Activated CD8-positive, alpha-beta T cell treated with anti-CD3 and anti-CD28 coated beads for 36 hours (primary cell): ENCODE measurements at places on chromosomes 6 and 20.
A peak's percentile ranks its signal among the peaks of the same experiment; 100 is the strongest.

DNA sequence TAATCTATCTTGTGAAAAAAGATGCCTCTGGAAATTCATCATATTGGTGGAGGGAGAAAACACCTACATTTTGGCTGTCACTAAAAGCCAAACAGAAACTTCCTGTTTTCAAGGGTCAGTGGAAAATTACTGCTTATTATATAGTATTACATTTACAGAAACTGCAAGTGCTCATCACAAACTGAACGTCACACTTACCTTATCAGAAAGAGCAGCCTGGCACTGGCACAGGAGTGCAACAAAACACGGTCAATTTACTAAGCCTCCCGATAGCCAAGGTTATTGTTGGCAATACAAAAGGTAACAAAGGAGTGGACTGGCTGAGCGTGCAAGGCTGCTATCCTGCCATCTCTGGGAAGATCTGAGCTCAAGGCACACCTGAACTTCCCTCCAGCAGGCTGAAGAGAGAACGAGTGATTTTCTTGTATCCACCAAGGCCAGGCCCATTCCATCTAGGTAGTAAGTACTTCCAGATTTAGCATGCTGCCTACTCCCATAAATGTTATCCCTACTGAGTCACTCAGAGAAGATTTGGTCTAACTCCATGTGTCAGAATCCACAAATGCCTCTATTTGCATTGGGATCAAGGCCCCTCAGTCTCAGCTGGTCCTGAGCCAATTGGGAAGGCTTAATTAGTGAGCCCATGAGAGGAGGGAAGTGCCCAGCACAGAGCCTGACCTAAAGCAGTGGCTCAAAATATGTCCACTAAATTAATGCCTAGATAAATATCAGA is 399.8 kb downstream of the BTBD9 start:
- no peak for DNase-seq

GRCh38 chr6:161001421-161001820 is 9.9 kb downstream of the MAP3K4 start:
- DNase-seq = no peak

DNA sequence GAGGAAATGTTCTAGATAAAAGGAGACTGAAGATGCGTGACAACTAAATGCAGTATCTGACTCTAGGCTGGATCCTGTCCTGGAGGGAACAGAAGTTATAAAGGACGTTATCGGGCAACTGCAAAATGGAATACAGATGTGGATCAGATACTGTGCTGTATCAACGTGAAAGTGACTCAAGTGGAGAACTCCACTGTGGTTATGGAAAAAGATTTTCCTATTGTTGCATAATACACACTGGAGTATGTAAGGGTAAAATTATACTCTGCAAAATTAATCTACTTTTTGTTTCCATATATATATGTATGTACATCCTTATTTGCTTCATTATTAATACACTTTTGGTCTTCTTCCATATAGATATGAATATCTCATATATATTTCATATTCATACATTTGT is 654.0 kb downstream of the QKI start:
- DNase-seq = no peak

GRCh38 chr20:1952737-1953530 is 40.9 kb downstream of the PDYN start:
- no peak for DNase-seq

DNA sequence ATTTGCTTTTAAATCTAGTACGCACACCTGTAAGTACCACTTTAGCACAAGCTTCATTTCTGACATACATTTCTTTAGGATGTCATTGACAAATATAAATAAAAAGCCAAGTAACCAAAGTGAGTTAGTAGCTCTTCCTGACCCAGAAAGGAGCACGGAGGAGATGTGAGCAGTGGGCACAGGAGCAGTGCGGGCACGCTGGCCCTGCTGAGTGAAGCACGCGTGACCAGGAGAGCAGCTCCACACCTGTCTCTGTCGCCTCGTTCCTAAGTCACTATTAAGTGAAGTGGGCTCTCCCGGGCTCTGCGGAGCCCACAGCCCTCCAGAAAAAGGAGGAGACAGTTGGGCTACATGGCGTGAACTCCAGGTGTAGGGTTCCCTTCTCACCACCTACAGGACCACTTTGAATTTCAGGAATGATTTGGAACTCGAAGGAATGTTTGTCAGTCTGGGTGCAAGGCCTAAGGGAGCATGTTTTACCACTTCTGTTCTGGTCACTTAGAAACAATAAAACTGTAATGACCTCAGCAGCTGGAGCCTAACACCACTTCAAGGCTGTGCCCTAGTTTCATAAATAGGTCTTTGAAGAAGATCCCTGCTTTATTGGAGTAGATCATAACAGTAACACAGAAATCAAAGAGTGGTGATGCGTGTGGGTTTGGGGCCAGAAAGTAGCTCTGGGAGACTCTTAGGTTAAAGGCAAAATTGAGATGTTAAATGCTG is 95.9 kb downstream of the FAM120B start:
- no peak for DNase-seq

- DNase-seq = no peak
Observed at GRCh38 chr20:39893003-39893685, 795.9 kb downstream of the MAFB start.

DNA sequence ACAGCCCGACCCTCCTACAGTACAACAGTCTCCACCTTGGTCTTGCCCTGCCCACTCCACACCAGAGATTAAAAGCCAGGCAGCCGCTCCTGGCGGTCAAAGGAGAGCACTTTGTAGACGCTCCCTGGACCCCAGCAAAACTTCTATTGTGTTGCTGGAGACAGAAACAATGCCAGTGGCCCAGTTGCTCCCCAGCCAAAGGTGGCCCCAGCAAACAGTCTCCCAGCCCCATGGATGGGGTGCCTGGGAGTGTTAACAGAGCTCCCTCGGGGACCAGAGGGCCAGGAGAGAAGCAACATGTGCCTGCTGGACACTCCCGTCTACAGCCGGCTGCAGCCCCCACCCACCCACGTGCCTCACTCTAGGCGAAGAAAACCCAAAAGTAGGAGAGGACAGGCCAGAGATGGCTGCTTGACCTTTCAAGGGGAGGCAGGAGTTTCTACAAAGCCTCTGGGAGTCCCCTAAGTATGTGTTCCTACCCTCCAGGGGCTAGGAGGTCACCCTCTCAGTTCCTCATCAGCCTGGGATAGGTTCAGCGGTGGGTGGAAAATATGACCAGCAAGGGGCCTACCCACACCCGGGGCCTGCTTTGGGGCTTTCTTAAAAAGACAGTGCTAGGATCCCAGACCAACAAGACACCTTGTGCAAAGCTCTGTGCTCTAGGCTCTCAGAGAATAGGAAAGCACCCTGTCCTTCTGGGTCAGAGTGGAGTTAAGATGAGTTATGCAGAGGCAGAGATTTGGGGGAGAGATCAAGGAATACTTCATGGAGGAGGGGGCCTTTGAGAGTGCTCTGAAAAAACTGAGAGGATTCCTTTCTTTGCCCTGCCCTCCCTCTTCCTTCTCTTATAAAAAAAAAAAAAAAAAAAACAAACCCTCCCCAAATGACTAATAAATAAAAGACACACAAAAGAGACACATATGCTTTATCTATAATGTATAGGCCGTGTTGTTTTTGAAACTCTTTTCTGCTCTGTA is 19.0 kb upstream of the PREX1 start:
- peak; percentile 95 for DNase-seq

- DNase-seq = no peak
Observed at GRCh38 chr6:37160922-37161778, 8.8 kb upstream of the PIM1 start.

DNA sequence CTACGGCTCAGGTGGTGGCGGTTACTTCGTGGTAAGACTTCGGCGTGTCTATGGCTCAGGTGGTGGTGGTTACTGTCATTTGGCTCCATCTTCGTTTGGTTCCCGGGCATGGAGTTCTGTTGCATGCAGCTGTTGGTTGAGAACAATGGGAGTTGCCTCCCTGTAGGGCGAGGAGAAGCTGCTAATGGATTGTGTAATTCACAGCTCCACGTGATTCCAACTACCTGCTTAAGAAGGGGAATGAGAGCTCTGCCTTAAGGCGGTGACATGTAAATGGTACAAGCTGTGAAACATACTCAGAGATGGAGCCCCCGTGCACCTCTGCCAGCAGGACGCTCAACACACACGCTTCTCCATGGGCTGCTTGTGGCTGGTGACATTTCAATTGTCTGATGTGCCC is 12.4 kb upstream of the DACT2 start:
- DNase-seq = no peak

GRCh38 chr6:158765499-158766068 is 53.6 kb downstream of the EZR start:
- no peak for DNase-seq

DNA sequence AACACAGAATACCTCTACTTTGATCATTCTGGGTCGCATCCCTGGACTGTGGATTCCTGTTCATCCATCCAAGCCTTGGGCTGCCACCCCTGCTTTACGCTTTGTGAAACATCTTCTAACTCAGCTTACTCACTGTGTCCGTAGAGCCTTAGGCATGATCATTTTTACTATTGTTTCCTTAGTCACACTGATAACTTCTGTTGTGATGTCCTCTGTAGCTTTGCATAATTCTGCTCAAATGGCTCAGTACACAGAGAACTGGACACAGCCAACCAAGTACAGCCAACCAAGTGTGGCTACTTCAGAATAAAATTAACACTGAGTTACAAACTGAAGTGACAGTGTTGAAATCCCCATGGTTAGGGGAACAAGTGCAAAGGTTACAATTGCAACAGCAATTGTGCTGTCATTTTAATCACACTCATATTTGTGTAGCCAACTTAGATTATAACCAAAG is 8.6 kb upstream of the FKBP1A start:
- no peak for DNase-seq

DNA sequence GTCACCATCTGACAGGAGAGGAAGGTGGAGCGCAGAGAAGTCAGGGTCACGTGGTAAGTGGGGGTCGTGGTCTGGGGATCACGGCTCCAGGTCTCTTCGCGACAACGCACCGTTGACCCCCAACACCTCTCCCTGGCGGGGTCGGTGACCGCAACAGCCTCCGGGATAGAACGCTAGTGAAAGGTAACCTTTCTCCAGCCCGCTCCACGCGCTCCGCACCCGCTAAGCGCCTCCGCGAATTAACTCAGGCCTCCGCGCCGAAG is 600 bp upstream of the SYNJ2 start:
- DNase-seq = no peak

DNA sequence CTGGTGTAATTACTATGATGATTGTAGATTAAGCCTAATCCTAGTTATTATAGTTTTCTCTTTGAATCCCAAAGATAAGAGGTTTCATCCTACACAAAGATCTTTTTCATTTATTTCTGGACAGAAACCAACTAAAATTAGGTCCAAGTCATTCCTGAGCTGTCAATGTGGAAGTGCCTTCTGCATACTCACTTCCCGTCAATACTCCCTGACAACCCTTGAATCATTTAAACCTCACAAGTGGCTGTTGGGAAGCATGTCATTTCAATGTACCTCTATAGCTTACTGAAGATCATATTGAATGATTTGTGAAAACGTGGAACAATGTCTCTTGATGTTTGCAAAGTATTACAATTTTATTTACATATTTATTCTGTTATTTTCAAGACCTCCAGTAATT is 274.1 kb downstream of the HACE1 start:
- DNase-seq = no peak

- no peak for DNase-seq
Observed at GRCh38 chr6:134795691-134796090, 154.2 kb downstream of the ALDH8A1 start.

GRCh38 chr6:160088069-160088783 is 33.4 kb upstream of the SLC22A1 start:
- DNase-seq = no peak

GRCh38 chr6:20729086-20729485 is 194.8 kb downstream of the CDKAL1 start:
- DNase-seq = no peak

DNA sequence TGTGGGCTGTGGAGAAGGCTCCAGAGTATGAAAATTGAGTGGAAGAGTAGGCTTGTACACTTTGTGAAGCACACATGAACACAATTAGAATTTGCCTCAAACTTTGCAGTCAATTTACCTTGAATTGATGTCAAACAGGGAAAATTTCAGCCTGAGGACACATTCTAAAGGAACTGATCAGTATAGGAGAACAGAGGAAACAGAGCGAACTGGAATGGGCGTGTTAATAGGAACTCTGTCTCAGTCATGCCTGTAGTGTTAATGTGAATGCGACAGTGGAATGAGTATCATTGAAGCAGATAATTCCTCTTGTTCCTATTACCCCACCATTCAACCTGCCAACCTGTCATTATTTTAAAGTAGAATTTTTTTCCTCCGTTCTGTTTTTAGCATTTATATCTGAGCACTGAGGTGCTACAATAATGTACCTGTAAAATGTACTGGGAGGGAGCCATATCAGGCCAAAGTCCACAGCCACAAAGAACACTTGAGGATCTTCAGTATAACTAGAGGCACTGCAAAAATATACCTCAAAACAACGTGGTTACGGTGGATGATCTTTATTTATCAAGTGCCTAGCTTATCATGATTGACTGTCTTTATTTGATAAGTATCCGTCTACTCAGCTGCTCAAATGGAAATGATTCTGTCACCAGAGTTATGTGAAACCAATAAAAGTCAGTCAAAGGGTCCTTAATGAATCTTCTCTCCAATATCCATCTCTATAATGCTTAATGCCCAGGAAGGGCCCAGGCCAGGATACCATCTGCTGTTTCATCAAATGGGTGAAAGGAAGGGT is 125.3 kb upstream of the STMND1 start:
- no peak for DNase-seq

DNA sequence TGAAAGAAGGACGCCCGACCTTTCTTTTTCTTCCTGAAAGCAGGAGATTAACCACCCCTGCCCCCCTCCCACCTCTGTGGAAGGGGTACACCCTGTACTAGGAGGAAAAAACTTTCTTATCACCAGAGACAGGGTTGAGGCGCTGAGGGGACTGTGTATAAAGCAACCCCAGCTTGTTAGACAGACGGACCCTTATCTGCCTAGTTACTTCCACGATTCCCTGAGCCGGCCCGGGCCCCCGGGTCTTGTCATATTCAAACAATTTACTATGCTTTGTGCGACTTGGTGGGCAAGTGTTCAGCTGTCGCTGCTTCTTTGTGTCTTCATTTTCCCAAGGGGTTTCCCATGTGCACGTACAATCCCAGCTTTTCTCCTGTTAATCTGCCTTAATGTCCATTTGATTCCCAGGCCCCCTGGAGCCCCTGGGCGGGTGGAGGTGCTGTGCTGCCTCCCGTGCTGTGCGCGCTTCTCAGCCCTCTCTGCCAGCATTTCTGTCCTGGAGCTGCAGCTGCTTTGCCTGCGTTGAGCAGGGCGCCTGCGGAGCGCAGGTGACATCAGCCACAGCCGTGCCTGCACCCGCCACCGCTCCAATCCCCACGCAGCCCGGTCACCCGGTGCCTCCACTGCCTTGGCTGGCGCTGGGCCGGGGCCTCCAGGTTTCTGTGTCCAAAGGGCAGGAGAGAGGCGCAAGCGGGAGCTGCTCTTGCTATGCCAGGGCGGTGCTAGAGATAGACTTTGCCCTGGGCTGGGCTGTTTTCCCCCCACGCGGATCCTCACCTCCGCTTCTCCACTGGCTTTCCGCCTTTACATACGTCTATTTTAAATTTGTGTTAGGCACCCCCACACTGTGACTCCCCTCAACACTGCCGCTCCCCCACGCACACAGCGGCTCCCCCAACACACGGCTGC is 96.2 kb downstream of the TTLL2 start:
- DNase-seq = no peak

- no peak for DNase-seq
Observed at GRCh38 chr6:78380541-78380940, 486.8 kb upstream of the IRAK1BP1 start.
